WTC11 (cell line): ENCODE measurements at places on chromosomes 1 and 21. TPM values are rescaled to one million over a fixed set of nuclear protein-coding genes. Genes with fewer than 3 reads are reported as not detected.

Gene NECTIN4
- total RNA-seq: 0.46 to 1.7 TPM (median 0.48 TPM) in 3 replicates

Gene S100A16
- 14.6 to 17.6 TPM (median 16.8 TPM) in 3 replicates for total RNA-seq

Gene SLC22A15
- total RNA-seq: 3.5 to 4.5 TPM (median 4.3 TPM) in 3 replicates

Gene TPTE
- not detected in 3 replicates for total RNA-seq

Gene CENPL
- 17.2 to 20.1 TPM (median 18.3 TPM) in 3 replicates for total RNA-seq

Gene TMPRSS2
- 8.5 to 10.4 TPM (median 8.9 TPM) in 3 replicates for total RNA-seq

- H3K4me1 ChIP-seq: no peaks in the 10 kb centered on the region
- DNase-seq: no peak
- no peak overlapping the region for H3K27ac ChIP-seq
- no peaks in the 10 kb centered on the region for H3K27me3 ChIP-seq
- no peaks in the 10 kb centered on the region for H3K36me3 ChIP-seq
- no peak overlapping the region for H3K4me3 ChIP-seq
These were observed 384.3 kb downstream of the PTPRU start for GRCh38 chr1:29620631-29621030.

- H3K4me3 ChIP-seq: no peak within 1 kb of the TSS
- peak within 1 kb of the TSS; percentile 75 for H3K27ac ChIP-seq
- H3K4me1 ChIP-seq: peaks cover 19% of the 10 kb centered on the region
These were observed at the start of gene LAPTM5 for GRCh38 chr1:30757352-30758120. Gene LAPTM5, minus strand, starts transcription at chr1:30757774. Its CDS starts 29 bp downstream, at chr1:30757745.

GRCh38 chr1:172902861-172903381 lies 147.8 kb downstream of the TNFSF18 start:
- no peaks in the 10 kb centered on the region for H3K27me3 ChIP-seq
- H3K36me3 ChIP-seq: peaks cover 8% of the 10 kb centered on the region
- peaks cover 7% of the 10 kb centered on the region; the same call in 1 of the 2 replicates for H3K4me1 ChIP-seq
- DNase-seq: no peak

GRCh38 chr1:60169206-60169605 lies 95.6 kb upstream of the C1orf87 start:
- no peaks in the 10 kb centered on the region for H3K4me1 ChIP-seq
- no peaks in the 10 kb centered on the region for H3K36me3 ChIP-seq
- DNase-seq: no peak
- H3K27ac ChIP-seq: no peak overlapping the region
- H3K27me3 ChIP-seq: no peaks in the 10 kb centered on the region

- peaks cover 26% of the 10 kb centered on the region for H3K36me3 ChIP-seq
- no peaks in the 10 kb centered on the region for H3K4me1 ChIP-seq
- no peak overlapping the region for H3K27ac ChIP-seq
- peaks cover 4% of the 10 kb centered on the region for H3K27me3 ChIP-seq
- DNase-seq: no peak
These were observed 177.7 kb downstream of the URB2 start for GRCh38 chr1:229803626-229804217.

DNA sequence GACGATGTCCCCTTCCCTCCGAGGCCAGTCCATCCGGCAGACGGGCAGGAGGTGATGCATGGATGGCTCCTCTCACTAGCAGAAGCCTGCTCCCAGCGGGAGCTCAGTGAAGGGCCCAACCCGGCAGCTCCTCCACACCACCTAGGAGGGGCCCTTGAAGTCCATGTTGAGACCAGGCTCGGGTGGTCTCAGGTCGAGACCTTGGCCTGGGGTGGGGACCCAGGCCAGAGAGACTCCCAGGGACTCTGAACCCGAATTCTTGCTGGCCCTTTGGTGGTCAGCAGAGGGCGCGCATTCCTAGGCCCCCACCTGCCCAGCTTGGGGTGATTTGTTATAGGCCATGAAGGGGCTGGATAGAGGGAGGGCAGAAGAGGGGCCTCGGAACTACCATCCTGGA lies 642 bp upstream of the NT5C1A start:
- peak overlapping the region; percentile 63 for H3K4me3 ChIP-seq
- H3K4me1 ChIP-seq: no peaks in the 10 kb centered on the region
- H3K27me3 ChIP-seq: peaks cover 100% of the 10 kb centered on the region
- no peaks in the 10 kb centered on the region for H3K36me3 ChIP-seq
- peak; percentile 68 for DNase-seq

DNA sequence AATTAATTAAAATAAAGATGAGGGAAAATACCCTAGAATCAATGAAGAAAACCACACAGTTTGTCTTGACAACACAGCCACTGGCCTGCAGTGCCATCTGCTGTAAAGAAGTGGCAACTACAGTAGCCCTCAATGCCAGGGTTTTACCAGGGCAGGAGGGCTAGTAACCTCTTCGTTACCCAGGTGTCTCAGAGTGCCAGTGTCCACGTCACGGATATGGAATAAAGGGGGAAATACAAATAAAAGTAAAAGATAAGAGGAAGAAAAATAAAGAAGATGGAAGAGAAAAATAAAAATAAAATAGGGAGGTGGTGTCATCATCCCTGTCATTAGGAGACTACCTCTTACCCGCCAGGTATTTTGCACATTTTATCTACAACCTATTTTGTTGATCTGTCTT lies 14.2 kb upstream of the SLC44A3 start:
- H3K4me1 ChIP-seq: peaks cover 44% of the 10 kb centered on the region
- H3K4me3 ChIP-seq: no peak overlapping the region
- DNase-seq: peak; percentile 65
- no peaks in the 10 kb centered on the region for H3K27me3 ChIP-seq
- no peak overlapping the region for H3K27ac ChIP-seq

GRCh38 chr1:41724248-41724647 lies 194.5 kb downstream of the HIVEP3 start:
- no peak overlapping the region for H3K27ac ChIP-seq
- 0 out of 2 replicates have a peak, but pooled peaks cover 3% of the 10 kb centered on the region for H3K4me1 ChIP-seq
- DNase-seq: no peak
- no peaks in the 10 kb centered on the region for H3K36me3 ChIP-seq

GRCh38 chr1:192973202-192973601 lies 86.0 kb downstream of the UCHL5 start:
- H3K27ac ChIP-seq: no peak overlapping the region
- peaks cover under 1% of the 10 kb centered on the region; the same call in 1 of the 2 replicates for H3K36me3 ChIP-seq
- DNase-seq: no peak

DNA sequence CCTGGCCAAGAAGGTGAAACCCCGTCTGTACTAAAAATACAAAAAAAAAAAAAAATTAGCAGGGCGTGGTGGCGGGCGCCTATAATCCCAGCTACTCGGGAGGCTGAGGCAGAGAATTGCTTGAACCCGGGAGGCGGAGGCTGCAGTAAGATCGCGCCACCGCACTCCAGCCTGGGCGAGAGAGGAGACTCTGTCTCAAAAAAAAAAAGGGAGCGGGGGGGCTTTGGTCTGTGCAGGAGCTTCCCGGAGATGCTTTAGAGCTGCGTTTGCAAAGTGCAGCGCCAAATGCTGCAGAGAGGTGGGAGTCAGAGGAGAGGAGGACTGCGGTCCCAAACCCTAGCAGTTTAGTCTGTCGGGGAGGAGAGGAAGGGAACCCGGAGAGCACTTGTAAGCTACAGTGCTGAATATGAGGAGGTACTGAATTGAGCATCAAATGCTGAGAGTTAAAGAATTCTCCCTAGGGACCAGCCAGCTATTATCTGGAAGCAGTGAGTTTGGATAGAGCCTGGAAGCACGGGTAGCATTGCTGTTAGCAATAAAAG lies 569 bp downstream of the FALEC start:
- peak overlapping the region; percentile 30 for H3K27ac ChIP-seq
- peaks cover 12% of the 10 kb centered on the region for H3K4me1 ChIP-seq
- no peaks in the 10 kb centered on the region; the same call in 1 of the 2 replicates for H3K27me3 ChIP-seq
- DNase-seq: no peak
- H3K4me3 ChIP-seq: peak overlapping the region; percentile 79
- H3K36me3 ChIP-seq: peaks cover 4% of the 10 kb centered on the region; the same call in 1 of the 2 replicates

- no peak for DNase-seq
- no peak overlapping the region for H3K27ac ChIP-seq
- peaks cover 52% of the 10 kb centered on the region for H3K4me1 ChIP-seq
- H3K36me3 ChIP-seq: peaks cover 35% of the 10 kb centered on the region
- H3K27me3 ChIP-seq: no peaks in the 10 kb centered on the region
- H3K4me3 ChIP-seq: no peak overlapping the region
These were observed 32.8 kb downstream of the ARID1A start for GRCh38 chr1:26728645-26729044.

DNA sequence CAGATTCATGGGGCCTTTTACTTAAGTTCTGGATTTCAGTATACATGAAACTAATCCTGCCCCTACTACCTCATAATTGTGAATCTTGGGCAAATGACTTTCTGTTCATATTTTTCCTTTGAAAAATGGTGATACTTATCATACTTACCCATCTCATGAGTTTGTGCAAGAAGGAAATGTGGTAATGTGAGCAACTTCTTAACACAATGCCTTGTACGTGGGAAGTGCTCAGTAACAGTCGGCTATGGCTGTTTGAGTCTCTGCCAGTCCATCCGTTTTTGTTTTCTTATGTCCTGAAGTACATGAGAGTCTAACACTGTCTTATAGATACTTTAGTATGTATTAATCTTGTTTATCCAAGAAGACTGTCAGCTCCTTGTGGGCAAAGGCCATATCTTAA lies 86.5 kb downstream of the PATJ start:
- no peak for DNase-seq
- H3K27ac ChIP-seq: no peak overlapping the region
- H3K4me3 ChIP-seq: no peak overlapping the region

DNA sequence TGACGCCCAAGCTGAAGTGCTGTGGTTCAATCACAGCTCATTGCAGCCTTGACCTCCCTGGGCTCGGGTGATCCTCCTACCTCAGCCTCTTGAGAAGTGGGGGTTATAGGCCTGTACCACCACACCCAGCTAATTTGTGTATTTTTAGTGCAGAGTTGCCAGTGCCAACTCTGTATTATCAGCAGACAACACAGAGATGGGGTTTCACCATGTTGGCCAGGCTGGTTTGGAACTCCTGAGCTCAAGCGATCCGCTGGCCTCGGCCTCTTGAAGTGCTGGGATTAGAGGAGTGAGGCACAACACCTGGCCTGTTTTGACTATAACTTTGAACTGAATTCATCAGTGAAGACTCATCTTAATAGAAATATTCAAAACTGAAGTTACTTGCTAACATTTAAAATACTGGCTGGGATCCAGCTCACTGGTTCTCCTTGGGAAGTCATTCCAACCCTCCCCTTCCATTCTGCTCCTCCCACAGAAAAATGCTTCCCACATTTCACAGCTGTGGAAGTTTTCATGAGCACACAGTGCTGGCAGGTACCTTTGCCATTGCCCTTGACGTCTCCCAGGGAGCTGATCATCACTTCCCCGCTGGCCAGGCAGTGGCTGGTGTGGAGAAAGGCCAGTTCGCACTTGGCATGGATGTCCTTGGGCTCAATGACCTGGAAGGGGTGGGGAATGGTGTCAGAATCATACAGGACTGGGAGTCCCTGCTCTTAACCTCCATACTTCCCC lies 4.7 kb downstream of the SELENBP1 start:
- peaks cover 17% of the 10 kb centered on the region for H3K36me3 ChIP-seq
- no peak overlapping the region; the same call in 1 of the 2 replicates for H3K27ac ChIP-seq
- no peaks in the 10 kb centered on the region for H3K27me3 ChIP-seq
- no peak for DNase-seq
- H3K4me1 ChIP-seq: peaks cover 17% of the 10 kb centered on the region

DNA sequence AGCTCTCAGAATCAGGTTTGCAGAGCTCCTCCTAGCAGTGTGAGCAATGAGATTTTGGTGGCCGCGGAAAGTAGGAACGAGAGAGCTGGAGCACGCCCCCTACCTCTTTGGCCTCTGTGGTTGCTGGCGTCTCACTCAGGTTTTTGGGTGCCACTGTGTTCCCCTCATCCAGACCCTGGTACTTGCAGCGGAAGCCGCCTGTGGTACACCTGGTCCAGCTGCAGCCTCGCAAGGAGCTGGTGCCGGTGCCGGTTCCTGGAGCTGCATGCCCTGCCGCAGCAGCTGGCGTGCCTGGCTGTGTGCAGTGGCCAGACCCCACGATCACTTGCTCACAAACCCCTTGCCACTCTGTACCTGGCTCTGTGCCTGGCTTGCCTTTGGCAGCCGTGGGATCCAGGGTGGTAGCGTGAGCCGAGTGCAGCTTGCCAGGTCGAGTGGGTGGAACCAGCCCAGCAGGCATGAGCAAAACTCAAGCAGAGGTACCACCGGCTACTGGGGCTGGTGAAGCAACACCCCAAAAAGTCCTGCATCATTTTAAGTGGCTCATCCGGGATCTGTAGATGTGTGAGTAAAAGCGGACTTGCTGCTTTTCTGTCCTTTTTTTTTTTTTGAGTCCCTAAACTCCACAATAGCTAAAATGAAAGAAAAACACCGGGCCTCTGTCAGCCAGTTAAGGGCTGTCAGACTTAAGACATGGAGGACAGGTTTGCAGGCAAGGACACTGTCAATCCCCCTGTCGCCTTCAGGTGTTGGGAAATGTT lies 844.9 kb downstream of the KCNT2 start:
- no peaks in the 10 kb centered on the region for H3K4me1 ChIP-seq

GRCh38 chr1:156528875-156529425 lies 28.4 kb upstream of the MEF2D start:
- no peak overlapping the region for H3K27ac ChIP-seq
- H3K4me1 ChIP-seq: peaks cover 23% of the 10 kb centered on the region
- H3K27me3 ChIP-seq: no peaks in the 10 kb centered on the region

GRCh38 chr1:25355841-25356395 lies 17.8 kb downstream of the TMEM50A start:
- no peaks in the 10 kb centered on the region for H3K4me1 ChIP-seq
- no peaks in the 10 kb centered on the region for H3K27me3 ChIP-seq
- peaks cover 25% of the 10 kb centered on the region for H3K36me3 ChIP-seq
- H3K27ac ChIP-seq: no peak overlapping the region; the same call in 1 of the 2 replicates
- no peak for DNase-seq
- no peak overlapping the region for H3K4me3 ChIP-seq

DNA sequence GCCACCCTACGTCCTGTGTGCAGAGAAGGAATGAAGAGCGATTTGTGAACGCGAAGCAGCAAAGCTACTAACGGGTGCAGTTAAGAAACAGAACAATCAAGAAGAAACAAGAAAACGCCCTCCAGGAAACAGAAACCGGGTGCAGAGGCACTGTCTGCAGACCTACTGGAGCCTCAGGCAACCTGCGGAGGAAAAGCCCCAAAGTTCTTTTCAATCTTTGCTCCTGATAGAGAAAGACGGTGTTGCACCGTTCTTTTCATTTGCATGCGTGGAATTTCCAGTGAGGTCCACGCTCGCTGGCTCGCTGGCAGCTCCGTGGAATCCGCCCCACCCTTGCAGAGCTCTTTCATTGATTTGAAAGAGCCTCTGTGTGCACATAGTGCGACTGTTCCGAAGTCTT lies 37.0 kb upstream of the PDE9A start:
- peaks cover 7% of the 10 kb centered on the region; the same call in 1 of the 2 replicates for H3K4me1 ChIP-seq
- no peak overlapping the region for H3K27ac ChIP-seq
- no peak overlapping the region for H3K4me3 ChIP-seq
- H3K36me3 ChIP-seq: peaks cover 4% of the 10 kb centered on the region; the same call in 1 of the 2 replicates
- DNase-seq: no peak
- peaks cover 17% of the 10 kb centered on the region for H3K27me3 ChIP-seq
